ENCODE measurements at places on chromosomes 16 and 17. TPM values are rescaled to one million over a fixed set of nuclear protein-coding genes. Genes with fewer than 3 reads are reported as not detected.

- no peak for DNase-seq
These were observed 765 bp upstream of the ADORA2B start for GRCh38 chr17:15943971-15944758.

The KRTAP17-1 gene
- not detected for polyA plus RNA-seq

- DNase-seq, result no peak
These were observed 41.7 kb upstream of the JPH3 start for GRCh38 chr16:87560428-87561199.

The RPH3AL gene
- polyA plus RNA-seq, result 3.1 TPM

DNA sequence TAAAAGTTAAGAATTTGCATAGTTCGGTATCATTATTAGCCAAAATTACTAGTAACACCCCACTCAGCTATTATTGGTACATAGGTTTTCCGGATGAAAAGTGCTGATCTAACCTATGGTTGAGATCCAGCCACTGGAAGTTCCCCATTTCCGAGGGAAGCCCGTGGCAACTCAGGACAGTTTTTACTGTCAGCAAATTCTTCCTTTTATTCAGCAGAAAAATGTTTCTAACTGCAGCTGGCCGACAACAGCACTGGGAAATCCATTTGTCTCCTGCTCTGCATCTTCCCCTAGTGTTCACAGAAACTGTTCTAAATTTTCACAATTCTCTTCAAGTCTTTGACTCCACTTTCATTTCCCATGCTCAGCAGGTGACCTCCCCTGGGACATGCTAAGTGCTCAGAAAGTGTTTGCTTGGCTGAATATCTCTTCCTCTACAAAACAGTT is 15.5 kb upstream of the MMD start:
- DNase-seq, result no peak

DNA sequence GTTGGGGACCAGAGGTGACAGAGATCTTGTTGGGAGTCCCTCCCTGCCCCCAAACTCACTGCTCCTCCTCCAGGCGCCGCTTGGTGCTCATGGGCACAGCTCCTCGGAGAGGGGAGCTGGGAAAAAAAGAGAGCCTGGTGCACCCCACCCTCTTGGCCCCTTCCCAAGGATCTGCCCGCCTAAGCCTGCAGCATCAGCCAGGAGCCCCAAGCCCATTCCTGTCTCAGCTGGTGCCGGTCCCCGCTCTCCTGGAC is 400 bp downstream of the HCFC1R1 start:
- DNase-seq, result no peak

- DNase-seq, result no peak
These were observed 354 bp upstream of the ESRP2 start for GRCh38 chr16:68236137-68236825.

- no peak for DNase-seq
These were observed 7.4 kb upstream of the DPEP1 start for GRCh38 chr16:89606006-89606405.

The KRT27 gene
- not detected for polyA plus RNA-seq

- no peak for DNase-seq
These were observed 2.0 kb downstream of the ADGRG1 start for GRCh38 chr16:57630407-57630797.

DNA sequence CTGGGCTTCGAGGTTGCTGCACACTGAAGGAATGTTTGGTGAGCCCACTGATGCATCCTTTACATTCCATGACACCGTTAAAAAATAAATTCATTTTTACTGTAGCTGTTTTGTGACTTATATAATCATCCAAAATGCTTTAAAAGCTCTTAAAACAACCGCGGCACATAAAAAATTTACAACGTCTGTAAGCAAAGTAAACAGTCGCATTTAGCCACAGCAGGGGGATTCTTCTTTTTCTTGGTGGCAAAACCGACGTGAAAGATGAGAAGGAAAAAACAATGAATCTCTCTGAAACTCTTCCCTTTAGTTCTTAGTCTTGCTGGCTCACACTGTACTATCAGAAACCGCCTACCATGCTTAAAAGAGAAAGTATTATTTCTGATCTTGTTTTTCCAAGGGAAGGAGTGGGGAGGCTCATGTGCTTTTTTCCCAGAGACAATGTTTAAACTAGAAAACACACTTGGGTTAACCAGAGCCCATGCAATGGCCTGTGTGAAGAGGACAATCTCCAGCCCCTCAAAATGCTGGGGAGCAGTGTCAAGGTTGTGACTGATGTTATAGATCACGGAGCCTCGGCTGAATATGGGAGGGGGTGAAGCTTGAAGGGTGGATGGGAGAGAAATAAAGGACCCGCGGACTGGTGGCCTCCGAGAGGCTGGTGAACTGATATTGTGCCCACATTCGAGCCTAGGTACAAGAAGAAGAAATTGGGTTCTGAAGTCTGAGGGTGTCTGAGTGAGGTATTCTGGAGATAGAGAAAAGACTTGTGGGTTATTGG is 91.1 kb downstream of the IRF8 start:
- no peak for DNase-seq

Data from left renal pelvis (tissue), 4 donors.